Fibroblast of villous mesenchyme (primary cell): ENCODE measurements at places on chromosomes 11 and 22.

DNA sequence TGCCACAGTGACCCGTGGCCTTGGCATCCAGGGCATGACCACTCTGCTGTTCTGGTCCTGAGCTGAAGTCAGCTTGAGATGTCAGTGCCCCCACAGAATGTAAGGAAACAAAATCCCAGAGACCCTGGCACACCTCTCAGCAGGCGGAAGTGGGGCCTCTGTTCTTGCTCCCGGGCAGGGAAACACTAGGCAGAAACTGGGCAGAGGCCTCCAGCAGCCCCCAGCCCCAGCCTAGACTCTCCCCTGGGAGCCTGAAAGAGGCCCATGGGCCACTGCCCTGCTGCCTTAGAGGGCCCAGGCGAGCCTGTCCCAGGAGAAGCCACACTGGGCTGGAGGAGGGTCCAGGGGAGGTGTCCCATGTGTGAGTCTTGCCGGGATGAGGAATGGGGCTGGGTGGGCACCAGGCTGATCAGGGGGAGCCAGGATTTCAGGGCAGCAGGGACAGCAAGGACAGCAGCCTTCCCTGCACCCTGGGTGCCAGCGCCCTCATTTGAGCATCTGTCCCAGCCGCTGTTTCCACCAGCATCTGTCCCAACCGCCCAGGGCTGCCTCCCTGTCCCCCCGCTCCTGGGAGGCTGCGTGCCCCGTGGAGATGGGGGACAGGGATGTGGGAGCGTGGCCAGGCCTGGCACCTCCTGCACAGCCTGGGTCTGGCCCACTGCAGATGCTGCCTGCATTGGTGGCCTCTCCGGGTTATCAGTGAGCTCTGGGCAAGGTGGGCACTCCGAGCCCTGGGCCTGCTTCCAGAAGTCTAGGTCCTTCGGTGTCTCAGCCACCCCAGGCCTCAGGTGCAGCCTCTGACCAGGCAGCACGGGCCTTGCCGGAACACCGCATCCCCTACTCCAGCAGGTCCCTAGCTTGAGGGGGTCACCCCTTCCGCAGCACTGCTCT lies 1072.4 kb downstream of the BRD1 start:
- no peak for DNase-seq

- peak; percentile 97 for DNase-seq
These were observed 9.6 kb upstream of the UCP3 start for GRCh38 chr11:74018331-74019005.

GRCh38 chr11:87722756-87723565 lies 452.3 kb downstream of the RAB38 start:
- peak; percentile 9 for DNase-seq

DNA sequence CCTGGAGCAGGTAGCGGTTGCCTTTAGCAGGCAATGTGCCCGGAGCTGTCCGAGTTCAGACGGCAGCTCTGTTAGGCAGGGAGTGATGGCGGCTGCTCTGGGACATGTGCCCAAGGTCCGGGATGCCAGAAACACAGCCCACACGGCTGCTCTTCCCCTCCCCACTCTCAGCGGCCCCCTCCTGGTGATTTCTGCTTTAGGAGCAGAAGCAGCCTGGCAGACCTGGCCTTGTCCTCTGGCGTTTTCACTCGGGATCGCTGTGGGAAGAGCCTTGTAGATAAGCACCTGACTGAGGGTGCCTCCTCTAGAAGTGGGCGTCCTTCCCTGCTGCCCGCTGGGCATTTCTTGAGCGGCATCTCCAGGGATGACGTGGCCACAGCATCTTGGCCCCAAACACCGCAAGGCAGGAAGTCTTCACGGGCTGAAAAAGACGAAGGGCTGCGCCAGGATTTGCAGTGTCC lies 392.2 kb downstream of the TBC1D22A start:
- peak; percentile 44 for DNase-seq

DNA sequence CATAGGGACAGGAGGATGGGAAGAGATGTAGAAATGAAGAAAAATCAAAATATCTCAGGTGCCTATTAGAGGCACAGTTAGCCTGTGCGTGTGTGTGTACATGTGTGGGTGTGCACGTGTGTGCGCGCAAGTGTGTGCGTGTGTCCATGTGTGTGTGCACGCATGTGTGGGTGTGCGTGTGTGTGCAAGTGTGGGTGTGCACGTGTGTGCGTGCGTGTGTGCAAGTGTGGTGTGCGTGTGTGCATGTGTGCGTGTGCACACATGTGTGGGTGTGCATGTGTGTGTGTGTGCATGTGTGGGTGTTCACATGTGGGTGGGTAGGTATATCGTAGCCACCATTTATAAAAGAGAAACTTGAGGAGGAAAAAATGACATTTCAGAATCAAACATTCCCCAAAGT lies 9.4 kb downstream of the CRYBB2 start:
- DNase-seq: no peak

DNA sequence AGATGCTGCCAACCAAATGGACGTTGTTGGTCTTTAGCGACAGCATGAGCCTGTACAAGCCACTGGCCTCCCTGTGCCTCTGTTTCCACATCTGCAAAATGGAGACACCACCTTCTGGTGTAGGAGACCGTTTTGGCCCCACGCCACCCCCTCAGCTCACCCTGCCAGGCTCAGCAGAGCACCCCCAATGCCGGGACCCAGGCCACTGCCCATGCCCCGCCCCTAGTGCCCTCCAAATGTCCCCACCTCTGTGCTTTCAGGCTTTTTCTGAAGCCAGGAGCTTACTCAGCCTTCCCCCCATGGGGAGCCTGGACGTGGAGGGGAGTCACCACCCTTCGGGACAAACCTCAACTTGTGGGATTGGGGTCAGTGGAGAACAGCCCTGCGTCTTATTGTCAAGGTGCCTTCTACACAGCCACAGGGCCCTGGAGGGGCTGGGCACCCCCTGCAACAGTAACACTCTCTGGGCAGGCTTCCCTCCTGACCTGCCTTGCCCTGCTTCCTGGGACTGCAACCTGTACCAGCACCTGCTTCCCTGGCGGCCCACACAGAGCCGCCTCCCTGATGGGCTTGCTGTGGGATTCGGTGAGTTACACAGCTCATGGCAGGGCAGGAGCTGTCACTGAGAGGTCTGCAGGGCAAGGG lies 24.6 kb upstream of the RTL6 start:
- no peak for DNase-seq

GRCh38 chr11:12188548-12189317 lies 78.3 kb downstream of the MICAL2 start:
- no peak for DNase-seq

DNA sequence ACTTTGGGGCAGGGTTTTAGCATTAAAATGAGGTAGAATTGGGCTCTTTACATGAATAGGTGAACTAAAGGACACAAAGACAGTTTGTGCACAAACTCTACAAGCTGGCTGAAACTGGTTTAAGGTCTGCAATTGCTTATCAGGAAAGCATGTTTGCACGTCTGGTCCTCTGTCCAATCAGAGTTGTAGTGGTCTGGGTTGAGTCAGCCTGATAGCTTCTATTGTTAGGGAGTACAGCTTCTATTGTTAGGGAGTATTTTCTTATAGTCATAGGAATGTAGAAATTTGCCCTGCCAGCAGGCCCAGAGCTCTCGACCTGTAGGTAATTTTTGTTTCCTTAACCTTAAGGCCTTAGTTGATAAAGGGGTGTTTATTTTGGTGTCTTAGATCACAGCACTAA lies 1422.4 kb downstream of the LRRC4C start:
- no peak for DNase-seq

GRCh38 chr11:66224226-66224855 lies 44.1 kb upstream of the RAB1B start:
- no peak for DNase-seq

- DNase-seq: no peak
These were observed 442.7 kb upstream of the KIRREL3 start for GRCh38 chr11:127443297-127443696.

GRCh38 chr11:96324912-96325311 lies 18.1 kb downstream of the MAML2 start:
- no peak for DNase-seq

DNA sequence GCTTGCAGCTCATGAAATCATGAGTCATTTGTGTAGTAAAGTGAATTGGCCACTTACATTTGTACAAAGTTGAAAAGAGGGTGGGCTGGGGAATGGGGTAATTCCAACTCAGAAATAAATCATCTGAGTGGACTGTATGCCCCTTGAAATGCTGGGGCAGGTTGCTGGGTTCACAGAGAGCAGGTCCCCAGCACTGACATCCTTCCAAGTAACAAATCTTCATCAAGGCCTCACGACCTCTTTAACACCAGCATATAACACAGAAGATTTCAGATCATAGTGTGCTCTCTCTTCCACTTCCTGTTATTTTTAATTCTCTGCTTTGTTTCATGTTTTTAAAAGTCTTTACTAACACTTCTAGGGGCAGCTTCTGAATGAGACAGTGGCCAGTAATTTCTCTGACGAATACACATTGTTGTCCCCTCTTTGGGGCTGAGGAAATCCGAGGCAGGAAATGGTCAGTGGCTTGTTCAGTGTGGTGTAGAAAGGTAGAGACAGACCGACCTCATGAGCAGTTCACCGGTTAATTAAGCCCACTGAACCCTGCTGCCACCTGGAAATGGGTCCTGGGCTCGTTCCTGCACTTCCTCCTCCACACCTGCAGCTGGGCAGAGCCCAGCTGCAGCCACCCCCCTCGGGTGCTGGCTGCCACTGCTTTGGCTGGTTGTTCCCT lies 127.7 kb downstream of the MAML2 start:
- peak; percentile 78 for DNase-seq

- DNase-seq: no peak
These were observed 114.7 kb downstream of the MSANTD4 start for GRCh38 chr11:105907319-105907718.

- no peak for DNase-seq
These were observed 6.2 kb upstream of the ALX4 start for GRCh38 chr11:44315947-44316658.

- DNase-seq: no peak
These were observed 6.1 kb downstream of the MPZL3 start for GRCh38 chr11:118245936-118246562.

DNA sequence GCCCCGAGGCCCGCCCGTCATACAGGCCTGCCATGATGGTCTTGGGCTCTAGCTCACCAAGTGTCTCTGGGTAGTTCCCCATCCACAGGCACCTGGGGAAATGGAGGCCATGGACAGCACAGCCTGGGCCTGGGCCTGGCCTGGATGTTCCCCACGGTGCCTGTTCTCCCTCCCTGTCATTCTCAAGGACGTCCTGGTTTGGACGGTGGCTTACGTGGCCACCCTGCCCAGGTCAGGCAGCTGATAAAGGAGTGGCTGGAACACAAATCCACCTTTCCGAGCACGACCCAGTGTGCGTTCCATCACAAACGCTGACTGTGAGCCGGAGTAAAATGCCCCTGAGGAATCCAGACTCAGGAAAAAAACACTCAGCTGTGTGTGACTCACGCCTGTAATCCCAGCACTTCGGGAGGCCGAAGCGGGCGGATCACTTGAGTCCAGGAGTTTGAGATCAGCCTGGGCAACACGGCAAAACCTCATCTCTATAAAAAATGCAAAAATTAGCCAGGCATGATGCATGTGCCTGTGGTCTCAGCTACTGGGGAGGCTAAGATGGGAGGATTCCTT lies 41.2 kb upstream of the TESMIN start:
- peak; percentile 43 for DNase-seq

- no peak for DNase-seq
These were observed 7.3 kb downstream of the B3GAT1 start for GRCh38 chr11:134404575-134405341.

DNA sequence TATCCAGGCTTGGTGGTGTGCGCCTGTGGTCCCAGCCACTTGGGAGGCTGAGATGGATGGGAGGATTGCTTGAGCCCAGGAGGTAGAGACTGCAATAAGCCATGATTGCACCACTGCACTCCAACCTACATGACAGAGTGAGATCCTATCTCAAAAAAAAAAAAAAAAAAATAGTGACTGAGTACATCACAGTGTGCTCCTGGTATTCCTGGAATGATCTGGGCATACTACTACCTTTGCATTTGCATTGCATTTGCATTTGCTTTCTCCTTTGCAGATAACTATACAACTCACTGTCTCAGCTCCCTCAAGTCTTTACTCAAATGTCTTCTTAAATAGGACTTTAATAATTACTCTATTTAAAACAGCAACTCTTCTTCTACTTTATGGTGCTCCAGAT lies 51.8 kb downstream of the DLG2 start:
- no peak for DNase-seq

DNA sequence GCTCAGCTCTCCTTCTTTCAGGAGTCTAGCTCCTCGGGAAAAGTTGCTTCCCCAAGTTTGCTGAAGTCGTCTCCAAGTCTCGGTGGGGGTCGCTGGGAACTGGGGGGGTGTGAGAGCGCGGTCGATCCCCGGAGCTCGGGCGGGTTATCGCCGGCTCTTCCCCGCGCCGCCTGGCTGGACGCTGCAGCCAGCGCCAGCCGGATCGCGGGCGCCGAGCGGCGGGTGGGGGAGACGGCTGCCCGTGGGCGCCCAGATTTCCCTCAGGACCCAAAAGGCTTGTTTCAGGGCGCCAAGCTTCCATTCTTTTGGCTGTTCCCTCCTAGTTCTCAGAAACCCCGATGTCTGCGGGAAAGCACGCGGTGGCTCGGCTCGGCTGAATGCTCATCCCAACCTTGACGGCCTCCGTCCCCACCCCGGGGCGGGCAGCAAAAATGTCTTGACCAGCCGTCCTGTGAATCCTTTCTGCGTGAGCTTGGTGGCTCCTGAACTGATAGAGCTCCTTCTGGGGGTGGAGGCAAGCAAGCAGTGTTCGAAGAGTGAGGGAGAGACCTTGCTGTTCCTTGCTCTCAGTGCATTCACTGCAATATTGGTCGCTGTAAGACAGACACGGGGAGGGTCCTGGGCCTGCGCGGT lies 1.7 kb downstream of the ZBTB16 start:
- peak; percentile 58 for DNase-seq

DNA sequence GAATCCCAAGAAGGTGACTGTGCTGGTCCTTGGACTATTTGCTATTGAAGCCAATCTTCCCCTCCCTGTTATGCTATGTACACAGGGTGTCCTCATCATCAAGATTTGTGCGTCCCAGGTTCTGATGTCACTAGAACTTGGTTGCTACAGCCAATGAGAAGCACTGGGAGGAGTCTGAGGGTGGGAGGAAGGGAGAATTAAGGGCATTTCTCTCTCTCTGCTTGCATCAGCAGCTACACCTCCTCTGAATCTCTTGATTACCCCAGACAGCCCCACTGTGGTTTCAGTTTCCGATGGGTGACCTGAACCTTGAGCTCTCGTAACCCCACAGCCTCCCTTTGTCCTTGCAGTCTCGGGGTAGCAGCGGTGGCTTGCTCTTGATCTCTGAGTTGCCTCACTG lies 212.4 kb upstream of the SESN3 start:
- DNase-seq: no peak

- no peak for DNase-seq
These were observed 2.4 kb downstream of the TPBGL start for GRCh38 chr11:75242722-75243600.
